ENCODE measurements at places on chromosomes 3 and 15. TPM values are rescaled to one million over a fixed set of nuclear protein-coding genes. Genes with fewer than 3 reads are reported as not detected.

CD200R1 gene
- 0.64 TPM for total RNA-seq

DNA sequence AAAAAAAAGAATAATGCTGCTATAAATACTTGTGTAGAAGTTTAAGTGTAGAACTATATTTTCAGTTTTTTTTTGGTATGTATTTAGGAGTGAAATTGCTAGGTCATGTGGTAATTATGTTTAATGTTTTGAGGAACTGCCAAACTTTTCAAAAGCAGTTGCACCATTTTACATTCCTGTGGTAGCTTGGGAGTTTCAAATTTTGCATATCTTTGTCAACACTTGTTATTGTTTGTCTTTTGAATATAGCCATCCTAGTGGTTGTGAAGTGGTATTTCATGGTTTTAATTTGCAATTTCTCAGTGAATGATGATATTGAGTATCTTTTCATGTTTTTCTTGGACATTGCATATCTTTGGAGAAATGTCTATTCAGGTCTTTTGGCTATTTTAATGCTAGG is 30.4 kb downstream of the SKIL start:
- no peak for DNase-seq

GRCh38 chr3:49803465-49804140 is 542 bp downstream of the INKA1 start:
- peak; percentile 23 for DNase-seq

DNA sequence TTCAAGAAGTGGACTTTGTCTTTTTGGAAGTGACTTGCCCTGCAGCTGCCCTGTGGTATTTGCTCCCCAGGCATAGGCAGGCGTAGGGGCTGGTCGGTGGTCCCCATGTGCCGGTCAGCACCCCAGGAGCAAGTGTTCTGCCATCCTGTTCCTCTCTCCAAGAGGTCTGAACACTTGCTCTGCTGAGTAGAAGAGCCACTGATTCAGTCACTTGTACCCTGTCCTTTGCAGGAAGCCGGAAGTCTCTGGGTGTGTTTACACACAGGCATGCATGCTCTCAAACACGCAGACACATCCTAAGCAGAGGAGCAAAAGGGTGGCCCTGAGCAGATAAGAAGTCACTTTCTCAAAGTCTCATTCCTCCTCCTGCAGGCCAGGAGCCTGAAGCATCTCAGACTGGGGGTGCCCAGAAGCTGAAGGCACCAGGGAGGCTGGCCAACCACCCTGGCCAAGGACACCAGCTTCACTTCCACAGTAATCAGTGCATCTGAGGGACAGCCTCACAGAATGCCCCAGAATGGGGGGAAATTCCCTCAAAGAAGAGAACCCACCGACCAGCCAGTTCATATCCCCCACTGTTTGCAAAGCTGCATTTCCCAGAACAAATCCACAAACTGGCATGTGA is 88.7 kb upstream of the POMGNT2 start:
- no peak for DNase-seq

GRCh38 chr3:96449803-96450202 is 364.6 kb upstream of the EPHA6 start:
- DNase-seq: no peak

GRCh38 chr3:144665567-144666053 is 694.0 kb downstream of the DIPK2A start:
- DNase-seq: no peak

DNA sequence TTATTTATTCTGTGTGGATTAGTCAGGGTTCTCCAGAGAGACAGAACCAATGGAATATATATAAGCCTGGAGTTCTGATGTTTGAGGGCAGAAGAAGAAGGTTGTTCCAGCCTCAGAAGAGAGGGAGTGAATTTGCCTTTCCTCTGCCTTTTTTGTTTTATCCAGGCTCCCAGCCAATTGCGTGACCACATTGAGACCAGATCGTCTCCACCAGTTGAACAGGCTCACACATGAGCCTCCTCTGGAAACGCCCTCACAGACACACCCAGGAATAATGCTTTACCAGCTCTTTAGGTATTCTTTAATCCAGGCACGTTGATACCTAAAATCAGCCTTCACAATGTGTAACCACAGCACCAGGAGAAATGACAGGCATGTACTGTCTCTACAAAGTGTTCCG is 923.1 kb downstream of the TBL1XR1 start:
- DNase-seq: no peak

DNA sequence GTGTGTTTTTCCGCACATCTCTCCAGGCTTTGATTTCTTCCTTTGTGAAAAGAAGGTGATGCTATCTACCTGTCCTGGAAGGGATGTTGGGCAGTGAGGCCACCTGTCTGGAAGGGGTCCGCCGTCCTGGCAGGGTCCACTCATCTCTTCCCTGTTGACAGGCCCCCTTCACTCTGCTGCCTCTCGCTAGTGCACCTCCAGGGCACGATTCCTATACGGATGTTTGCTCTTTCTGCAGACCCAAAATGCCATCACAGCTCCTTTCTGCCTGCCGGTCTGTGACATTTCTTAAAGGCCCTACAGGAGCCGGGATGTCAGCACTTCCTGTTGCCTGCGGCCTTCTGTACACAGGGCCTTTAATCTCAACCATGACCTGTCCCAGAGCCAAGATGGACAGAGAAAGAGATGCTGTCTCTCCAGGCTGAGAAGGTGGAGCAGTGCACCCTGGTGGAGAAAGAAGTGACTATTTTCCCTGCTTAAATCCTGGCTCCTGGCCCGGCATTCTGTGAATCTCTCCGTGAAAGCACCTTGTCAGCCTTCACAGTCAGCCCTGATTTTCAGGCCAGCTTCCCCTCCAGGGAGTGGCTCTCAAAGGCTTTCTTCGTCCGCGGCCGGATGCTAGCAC is 7.4 kb downstream of the FAM3D start:
- peak; percentile 76 for DNase-seq

GRCh38 chr15:81222007-81222406 is 25.3 kb downstream of the IL16 start:
- DNase-seq: no peak

GRCh38 chr3:196596355-196596754 is 27.9 kb downstream of the FBXO45 start:
- DNase-seq: no peak

- no peak for DNase-seq
Observed at GRCh38 chr3:99943931-99944761, 126.5 kb downstream of the CMSS1 start.

DNA sequence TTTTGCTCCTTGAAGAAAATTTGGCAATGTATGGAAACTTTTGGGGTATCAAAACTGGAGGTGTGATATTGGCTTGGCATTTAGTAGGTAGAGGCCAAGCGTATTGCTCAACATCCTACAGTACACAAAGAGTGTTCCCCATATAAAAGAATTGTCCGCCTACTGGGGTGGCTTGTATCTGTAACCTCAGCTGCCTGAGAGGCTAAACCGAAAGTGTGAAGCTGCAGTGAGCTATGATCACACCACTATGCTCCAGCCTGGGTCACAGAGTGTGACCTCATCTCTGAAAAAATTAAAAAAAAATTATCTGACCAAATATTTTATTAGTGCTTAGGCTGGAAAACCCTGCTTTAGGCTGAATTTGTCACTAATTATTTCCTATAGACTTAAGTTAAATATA is 483.9 kb downstream of the PYDC2 start:
- DNase-seq: no peak

GRCh38 chr3:23071296-23071695 is 131.8 kb upstream of the UBE2E2 start:
- no peak for DNase-seq

DNA sequence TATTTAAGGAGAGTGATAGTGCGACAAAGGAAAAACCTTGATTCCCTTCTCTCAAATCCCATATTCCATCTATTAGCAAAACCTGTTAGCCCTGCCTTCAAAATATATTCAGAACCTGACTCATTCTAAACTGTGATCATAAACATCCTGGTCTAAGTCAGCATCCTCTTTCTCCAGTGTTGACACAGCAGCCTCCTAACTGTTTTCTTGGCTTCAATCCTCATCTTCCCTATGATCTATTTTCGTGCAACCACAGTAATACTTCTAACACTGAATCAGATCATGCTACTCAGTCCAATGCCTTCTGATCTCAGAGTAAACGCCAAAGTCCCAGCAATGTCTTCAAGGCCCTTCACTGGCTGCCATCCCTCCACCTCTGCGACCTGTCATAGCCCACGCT is 785.1 kb downstream of the EDEM1 start:
- no peak for DNase-seq

GRCh38 chr3:182309120-182309519 is 484.2 kb upstream of the ATP11B start:
- DNase-seq: no peak
